ENCODE measurements at places on chromosomes 12 and 14.

DNA sequence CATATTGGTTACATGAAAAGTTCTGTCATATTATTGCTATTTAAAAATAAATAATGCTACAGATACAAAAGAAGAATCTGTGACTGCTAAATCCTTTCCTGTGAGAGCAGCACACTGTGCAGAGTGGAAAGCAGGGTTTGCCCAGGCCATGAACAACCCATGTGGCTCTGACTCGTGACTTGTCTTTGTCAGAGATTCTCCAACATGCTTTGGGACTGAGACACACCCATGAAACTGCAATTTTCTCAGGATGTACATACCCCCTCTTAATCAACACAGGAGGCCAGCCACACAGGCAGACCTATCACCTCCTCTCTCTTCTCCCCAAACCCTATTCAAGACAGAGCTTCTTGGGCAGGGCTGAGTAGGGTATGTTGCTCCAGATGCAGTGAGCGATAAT is 96.8 kb upstream of the NTF3 start:
- no peak for DNase-seq

DNA sequence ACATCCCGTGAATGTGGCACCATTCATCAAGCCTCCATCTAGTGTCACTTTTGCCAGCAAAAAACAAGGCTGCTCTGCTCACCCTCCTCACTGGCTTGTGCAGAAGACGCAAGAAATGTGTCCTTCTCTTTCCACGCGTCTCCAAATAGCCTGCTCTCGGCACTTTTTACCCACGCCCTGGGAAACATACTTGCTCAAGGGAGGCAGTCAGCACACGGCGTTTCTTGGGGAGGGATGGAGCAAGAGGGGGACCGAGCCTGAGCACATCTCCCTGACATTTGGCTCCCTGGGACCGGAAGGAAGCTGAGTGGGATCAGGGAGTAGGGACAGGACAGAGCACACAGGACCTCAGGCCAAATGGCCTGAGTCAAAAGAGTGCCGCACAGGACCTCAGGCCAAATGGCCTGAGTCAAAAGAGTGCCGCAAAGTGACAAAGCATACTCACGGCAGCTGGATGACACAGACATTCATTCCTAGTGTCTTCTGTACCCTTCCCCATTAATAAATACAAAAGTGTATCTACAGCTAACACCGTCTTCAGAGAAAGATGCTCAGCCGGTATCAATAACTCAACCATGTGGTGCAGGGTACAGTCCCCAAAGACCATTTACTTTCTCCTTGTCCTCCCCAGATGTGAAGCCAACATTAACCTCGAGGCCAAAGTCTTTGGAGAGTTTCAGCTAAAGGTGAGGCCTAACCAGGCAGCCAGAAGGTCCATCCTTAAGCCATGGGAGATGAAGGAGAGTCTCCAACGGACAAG is 7.1 kb downstream of the BCL11B start:
- DNase-seq: no peak

DNA sequence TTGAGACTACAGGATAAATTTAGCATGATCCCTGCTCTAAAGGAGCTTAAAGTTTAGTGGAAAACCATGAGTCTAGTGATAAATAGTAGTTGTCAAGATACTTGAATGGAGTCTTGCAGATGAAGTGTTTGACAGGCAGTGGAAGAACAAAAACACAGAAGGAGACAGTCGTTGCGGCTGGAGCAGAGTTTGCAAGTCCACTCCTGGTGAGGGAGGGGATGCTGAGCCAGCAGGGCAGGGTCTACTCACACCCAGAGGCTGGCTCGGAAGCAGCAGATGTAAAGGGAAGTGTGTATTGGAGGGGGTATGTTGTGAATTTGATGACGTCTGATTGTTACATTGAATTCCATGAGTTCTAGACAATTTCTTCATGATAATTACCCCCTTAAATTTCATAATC is 61.3 kb downstream of the TRAF3 start:
- DNase-seq: no peak

DNA sequence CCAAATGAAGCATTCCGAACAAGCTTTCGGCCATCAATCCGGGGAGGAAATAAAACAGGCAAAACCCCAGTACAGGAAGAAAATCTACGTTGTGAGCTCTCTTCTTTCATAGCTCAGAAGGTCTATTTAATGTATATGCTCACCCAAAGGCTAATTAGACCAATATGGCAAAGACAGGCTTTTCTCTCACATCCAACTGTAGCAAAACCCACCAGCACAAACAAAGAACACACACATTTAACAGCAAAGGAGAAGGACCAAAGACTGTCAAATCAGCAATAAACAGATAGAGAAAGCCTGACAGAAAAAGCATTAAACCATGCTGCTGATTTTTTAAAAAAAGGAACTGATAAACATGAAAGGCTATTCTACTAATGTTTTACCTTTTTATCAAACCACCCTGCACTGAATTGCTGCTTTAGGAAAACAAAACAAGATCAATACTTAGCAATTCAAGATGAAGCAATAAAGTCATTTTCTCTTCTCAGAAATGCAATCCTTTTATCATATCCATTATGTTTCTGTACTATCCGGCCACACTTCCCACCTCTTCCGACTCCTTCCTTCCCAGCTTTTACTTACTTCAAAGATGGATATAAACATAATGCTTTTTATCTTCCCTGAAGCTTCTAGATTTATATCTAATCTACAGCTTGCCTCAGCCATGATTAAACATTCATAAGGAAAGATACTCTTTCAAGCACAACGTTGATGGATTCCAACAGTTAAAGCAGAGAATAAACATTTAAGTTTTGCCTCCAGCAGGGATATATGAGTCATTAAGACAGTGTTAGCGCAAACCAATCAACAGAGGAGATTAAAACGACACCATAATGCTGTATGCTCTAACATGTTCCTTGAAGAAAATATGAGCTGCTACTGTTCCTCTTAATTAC is 74.6 kb upstream of the BBS10 start:
- no peak for DNase-seq

DNA sequence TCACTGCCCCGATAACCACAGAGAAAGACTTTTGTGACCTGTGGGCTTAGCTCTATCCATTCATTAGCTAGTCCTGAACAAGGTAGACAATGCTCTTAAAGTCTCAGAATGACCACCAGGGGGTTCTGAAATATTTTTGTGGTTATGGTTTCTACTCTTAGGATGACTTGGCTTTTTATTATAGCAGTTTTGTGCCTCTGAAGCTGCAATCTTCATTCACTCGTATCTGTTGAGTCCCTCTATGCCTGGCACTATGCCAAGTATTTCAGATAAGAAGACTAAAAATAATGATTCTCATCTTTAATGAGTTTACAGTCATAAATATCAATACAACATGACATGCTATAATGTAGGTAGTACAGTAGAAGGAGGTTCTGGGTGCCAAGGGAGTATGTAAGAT is 130.8 kb upstream of the TRHDE start:
- no peak for DNase-seq

DNA sequence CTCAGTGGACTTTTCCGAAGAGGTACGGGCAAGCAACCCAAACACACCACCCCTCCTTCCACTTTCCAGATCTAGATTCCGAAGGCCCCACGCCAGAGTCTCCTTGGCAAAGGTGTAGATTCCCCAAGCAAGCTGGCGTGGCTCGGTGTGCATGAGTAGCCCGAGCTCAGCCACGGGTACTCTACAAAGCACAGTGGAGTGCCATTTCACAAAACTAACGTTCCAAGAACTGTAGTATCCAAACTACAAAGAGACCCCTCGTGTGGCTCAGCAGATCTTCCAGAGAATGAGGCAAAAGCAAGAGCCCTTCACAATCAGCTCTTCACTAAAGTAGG is 72.1 kb downstream of the FOXN3 start:
- no peak for DNase-seq

- no peak for DNase-seq
Measured at GRCh38 chr12:116549993-116550392, 9.2 kb upstream of the MAP1LC3B2 start.

DNA sequence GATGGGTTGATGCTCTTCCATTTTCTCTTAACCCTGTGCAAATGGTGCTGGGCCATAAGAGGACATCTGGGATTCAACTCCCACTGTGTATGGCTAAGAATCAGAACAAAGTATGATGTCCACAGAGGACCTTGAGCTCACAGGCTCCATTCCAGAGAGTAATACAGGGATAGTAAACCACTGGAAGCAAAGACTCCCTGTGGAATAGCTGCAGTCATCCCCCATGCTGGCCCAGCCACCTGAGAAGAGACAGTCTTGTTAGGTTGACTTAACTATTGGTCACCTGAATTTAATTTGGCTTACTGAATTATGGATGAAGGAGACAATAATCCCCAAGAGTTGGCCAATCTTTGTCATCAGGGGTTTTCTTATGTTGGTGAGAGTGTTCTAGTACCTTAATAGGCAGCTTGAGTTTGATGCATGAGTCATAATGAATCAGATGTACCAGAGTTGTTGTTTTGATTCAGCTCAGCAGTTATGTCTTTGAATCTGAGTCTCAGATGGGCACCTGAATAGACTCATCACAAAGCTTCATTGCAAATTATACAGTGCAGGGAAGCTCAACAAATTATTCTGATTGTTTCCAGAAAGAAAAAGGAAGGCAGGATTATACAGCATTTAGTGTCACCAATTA is 122.7 kb downstream of the SSPN start:
- no peak for DNase-seq

- no peak for DNase-seq
Measured at GRCh38 chr14:76050797-76051392, 65.3 kb downstream of the IFT43 start.

GRCh38 chr12:78179346-78179745 is 348.7 kb downstream of the NAV3 start:
- no peak for DNase-seq

GRCh38 chr12:30999723-31000122 is 73.2 kb downstream of the TSPAN11 start:
- DNase-seq: no peak

- DNase-seq: no peak
Measured at GRCh38 chr12:118727196-118727978, 254.0 kb upstream of the SRRM4 start.

DNA sequence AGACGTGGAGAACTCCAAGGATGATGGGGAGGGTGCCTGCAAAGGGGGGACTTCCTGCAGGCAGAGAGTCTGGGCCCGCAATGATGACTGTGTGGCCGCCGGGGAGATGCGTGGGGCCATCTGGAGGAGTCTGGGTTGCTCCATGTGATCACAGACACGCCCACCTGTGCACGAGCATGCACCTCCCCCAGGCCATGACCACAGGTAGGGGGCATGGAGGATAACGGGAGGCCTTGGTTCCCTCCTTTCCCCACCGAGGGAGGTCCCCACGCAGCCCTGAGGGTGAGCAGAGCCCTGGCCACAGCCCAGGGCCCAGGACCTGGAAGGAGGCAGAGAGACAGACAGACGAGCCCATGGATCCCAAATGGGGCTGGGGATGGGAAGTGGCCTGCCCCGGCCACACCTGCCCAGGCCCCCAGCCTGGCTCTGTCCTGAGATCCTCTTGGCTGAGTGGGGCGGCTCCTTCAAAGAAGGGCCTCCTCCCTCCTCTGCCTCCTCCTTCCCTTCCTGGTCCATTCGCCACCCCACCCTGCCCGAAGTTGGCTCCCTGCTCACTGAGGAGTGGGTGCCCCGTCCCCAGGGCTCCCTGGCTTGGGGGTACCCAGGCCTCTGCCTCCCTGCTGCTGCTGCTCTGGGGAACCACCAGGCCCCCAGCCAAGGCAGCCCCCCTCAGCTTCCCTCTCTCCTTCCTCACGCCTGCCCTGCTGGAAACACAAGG is 138.2 kb downstream of the CALM1 start:
- no peak for DNase-seq

DNA sequence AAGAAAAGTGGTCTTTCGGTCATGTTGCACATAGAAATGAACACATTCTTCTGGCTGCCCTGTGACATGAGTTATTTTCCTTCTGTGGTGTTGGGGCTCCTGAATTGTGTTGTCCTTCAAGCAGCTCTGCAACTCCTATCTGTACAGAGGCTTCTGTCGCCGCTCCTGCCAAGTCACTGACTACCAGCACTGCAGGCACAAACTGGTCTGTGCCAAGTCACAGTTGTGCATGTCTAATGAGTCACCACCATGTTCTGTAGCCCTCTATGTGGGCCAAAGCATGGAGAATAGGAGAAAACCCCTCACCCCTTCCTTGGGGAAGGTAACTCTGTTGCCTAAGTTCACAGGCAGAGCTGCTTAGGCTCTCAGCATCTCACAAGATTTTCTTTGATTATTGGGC is 283.3 kb downstream of the RPL10L start:
- no peak for DNase-seq

DNA sequence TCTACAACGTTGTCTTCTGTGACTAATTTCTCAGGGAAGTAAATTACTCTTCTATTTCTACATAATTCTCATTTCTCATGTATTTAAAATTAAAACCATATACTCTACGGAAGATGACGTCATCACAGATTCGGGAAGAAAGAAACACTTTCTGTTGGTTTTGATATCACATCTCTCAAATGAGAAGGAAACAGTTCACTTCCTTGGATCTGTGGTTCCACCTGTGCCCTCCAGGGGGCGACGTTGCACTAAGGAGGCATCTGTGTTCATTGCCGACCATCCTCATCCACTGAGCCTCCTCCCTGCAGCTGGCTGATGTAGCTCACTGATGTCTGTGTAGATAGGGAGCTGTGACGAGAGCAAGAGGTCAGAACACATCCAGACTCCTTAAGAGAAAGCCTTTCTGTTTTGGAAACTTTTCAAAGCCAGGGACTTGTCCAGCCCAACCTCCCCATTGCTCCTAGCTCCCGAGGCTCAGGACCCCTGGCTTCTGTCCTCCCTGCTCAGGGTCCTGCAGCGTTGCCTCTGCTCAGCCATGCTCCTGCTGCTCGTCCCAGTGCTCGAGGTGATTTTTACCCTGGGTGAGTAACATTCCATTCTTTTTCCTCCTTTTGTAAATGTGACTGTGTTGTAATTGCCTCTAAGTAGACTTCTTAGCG is 172.7 kb upstream of the OR4E1 start:
- DNase-seq: no peak

DNA sequence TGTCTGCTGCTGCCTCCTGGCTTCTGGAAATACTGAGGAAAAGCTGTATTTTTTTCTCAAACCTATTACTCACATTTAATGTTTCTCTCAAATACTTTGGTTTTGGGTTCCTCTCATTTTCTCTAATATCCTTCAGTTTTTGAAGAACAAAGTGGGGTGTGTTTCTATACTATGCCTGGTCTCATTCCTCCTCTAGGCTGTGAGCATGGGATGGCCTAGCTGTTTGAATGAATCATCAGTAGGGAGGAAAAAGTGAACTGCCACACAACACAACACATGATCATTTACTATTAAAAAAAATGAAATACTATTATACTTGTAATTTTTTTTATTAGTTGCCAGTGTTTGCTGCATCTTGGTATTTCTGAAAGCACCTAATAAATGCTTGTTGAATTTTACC is 11.3 kb upstream of the SMCO3 start:
- DNase-seq: no peak

GRCh38 chr12:50221228-50222008 is 54.2 kb upstream of the CERS5 start:
- DNase-seq: no peak

DNA sequence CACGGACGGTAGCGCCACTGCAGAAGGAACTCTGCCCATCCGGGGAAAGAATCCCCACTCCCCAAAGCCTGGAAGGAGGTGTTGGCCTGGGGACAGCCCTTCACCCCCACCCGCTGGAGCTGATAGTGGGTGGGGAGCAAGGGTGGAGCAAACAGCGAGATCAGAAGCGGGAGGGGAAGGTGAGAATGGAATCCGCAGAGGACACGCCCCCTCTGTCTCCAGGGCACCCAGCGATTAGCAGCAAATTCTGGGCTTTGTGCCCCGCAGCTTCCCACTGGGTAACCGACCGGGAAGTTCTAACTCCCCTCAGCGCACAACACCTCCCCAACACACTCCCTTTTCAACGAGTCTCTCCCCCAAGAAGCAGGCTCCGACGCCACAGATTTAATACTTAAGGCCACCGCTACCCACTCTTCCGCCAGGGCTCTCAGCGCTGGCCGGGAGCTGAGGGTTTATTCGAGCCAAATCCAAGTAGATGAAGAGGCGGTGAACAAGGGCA is 1.4 kb downstream of the SLC25A29 start:
- DNase-seq: no peak

Measured in esophagus squamous epithelium (tissue), 5 donors.